ENCODE measurements at places on chromosomes 7 and 10. TPM values are rescaled to one million over a fixed set of nuclear protein-coding genes. Genes with fewer than 3 reads are reported as not detected.

The TCAF2 gene
- 0.28 TPM for total RNA-seq

The FAM25A gene
- total RNA-seq = not detected

The IGFBP1 gene
- 0.33 TPM for total RNA-seq

The GIMAP5 gene
- total RNA-seq = 0.51 TPM

The SEM1 gene
- 67.8 TPM for total RNA-seq

The TACC2 gene
- 133 TPM for total RNA-seq

DNA sequence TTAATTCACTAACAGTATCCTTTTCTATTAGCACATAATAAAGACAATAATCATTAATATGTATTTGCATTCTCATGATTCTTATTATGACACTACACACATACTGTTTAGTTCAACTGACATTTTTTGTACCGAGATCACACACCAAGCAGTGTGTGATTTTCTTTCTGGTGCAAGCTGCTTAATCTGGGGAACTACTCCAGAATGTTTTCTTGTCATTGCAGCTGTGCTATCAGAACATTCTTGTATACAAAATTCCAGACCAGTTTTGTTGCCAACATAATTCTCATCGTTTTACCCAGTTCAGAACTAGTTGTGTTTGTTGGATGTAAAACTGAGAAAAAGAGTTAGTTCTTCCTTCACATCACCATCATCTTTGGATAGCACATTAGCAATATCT is 37.4 kb downstream of the VKORC1L1 start:
- no peak overlapping the region for H3K27ac ChIP-seq
- H3K4me3 ChIP-seq = no peak overlapping the region
- no peaks in the 10 kb centered on the region for H3K4me1 ChIP-seq
- no peaks in the 10 kb centered on the region for H3K36me3 ChIP-seq
- DNase-seq = no peak
- H3K27me3 ChIP-seq = no peaks in the 10 kb centered on the region

GRCh38 chr7:99108613-99109012 is 35.3 kb downstream of the SMURF1 start:
- H3K27me3 ChIP-seq = no peaks in the 10 kb centered on the region
- H3K27ac ChIP-seq = peak overlapping the region; percentile 74
- H3K4me1 ChIP-seq = peaks cover 92% of the 10 kb centered on the region
- DNase-seq = no peak

GRCh38 chr10:103181244-103181643 is 11.8 kb downstream of the NT5C2 start:
- no peak overlapping the region for H3K4me3 ChIP-seq
- H3K36me3 ChIP-seq = peaks cover 20% of the 10 kb centered on the region
- no peaks in the 10 kb centered on the region for H3K27me3 ChIP-seq

DNA sequence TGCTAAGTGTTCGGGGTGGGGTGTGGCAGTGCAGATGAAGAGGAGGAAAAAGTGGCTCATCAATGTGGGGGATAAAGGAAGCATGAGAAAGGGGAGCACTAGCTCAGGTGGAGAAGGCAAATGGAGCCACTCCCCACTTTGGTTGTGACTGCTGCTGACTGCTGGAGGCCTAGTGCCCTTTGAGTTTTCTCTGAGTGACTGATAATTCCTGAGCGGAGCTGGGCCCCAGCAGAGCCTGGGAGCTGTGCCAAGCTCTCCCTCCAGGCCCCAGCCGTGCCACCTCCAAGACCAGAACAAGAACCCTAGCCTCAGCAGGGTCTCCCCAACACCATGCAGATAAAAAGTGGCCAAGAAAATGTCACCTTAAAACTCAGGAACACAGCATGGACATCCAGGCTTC is 9.7 kb upstream of the RASSF4 start:
- no peak overlapping the region for H3K27ac ChIP-seq
- no peaks in the 10 kb centered on the region for H3K36me3 ChIP-seq
- no peak overlapping the region for H3K4me3 ChIP-seq
- peaks cover 4% of the 10 kb centered on the region for H3K4me1 ChIP-seq
- no peak for DNase-seq

- peaks cover 14% of the 10 kb centered on the region for H3K36me3 ChIP-seq
- DNase-seq = no peak
- H3K4me1 ChIP-seq = no peaks in the 10 kb centered on the region
Observed at GRCh38 chr7:99362801-99363200, 11.7 kb upstream of the ARPC1B start.

- no peak overlapping the region for H3K27ac ChIP-seq
- H3K27me3 ChIP-seq = no peaks in the 10 kb centered on the region
- no peak overlapping the region for H3K4me3 ChIP-seq
- H3K4me1 ChIP-seq = no peaks in the 10 kb centered on the region
Observed at GRCh38 chr7:115709664-115710063, 320.9 kb downstream of the TFEC start.

DNA sequence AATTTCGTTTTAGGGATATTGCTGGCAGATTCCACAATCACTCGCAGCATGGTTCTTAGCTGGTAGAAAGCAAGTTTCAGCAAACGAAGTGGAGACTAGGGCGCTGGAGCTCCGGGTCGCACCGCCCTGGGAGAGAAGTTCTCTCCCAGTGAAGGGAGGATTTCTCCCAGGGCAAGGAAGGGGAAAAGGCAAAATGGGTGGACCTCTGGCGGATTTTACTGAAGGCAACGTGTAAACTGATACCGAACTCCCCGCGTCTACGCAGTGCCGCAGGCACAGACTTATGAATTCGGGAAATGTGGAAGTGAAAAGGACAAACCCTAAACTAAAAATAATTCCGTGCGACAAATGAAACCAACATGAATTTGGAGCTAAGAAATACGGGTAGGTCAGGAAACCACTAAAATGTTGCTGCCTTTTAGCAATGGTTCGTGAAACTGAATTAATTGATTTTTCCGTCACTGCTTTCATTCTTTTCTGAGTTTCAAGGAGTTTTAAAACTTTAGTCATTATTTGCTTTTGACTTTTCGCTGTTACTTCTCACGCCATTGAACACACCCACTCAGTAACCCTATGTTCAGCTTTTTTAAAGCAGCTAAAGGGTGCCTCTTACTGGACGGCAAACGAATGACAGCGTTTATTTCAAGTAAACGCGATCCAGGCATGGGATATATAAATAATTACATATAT is at the start of gene MYOF:
MYOF (minus strand) TSS at position 190 of the 690 bp plus-strand sequence; CDS start at position 50, 140 bp downstream.
- no peaks in the 10 kb centered on the region for H3K27me3 ChIP-seq
- peak; percentile 92 for DNase-seq
- H3K27ac ChIP-seq = peak within 1 kb of the TSS; percentile 100
- H3K36me3 ChIP-seq = no peaks in the 10 kb centered on the region
- H3K4me1 ChIP-seq = peaks cover 21% of the 10 kb centered on the region

DNA sequence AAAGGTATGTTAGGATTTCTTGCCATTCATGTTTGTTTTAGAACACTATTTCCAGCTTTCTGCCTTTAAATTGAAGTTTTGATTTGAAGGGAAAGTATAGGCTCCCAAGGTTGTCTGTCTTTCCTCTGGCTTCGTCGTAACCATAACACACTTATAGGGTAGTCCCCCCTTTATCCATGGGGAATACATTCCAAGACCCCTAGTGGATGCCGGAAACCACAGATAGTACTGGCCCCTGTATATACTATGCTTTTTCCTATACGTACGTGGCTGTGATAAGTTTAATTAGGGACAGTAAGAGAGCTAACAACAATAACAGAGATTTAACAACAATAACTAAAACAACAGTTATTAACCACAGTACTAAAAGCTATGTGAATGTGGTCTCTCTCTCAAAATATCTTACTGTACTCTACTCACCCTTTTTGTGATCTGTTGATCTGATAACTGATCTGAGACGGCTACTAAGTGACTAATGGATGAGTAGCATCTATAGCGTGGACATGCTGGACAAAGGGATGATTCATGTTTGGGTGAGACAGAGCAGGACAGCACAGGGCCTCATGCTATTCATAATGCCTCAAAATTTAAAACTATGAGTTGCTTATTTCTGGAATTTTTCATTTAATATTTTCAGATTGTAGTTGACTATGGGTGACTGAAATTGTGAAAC is 273.1 kb downstream of the AUTS2 start:
- no peaks in the 10 kb centered on the region for H3K4me1 ChIP-seq
- peak; percentile 24 for DNase-seq
- H3K27ac ChIP-seq = no peak overlapping the region
- H3K27me3 ChIP-seq = no peaks in the 10 kb centered on the region
- no peak overlapping the region for H3K4me3 ChIP-seq

- H3K27ac ChIP-seq = peak overlapping the region; percentile 64
- peaks cover 48% of the 10 kb centered on the region for H3K4me1 ChIP-seq
- H3K36me3 ChIP-seq = no peaks in the 10 kb centered on the region
- no peaks in the 10 kb centered on the region for H3K27me3 ChIP-seq
- H3K4me3 ChIP-seq = peak overlapping the region; percentile 7
Observed at GRCh38 chr10:119237722-119238436, 30.5 kb downstream of the GRK5 start.

DNA sequence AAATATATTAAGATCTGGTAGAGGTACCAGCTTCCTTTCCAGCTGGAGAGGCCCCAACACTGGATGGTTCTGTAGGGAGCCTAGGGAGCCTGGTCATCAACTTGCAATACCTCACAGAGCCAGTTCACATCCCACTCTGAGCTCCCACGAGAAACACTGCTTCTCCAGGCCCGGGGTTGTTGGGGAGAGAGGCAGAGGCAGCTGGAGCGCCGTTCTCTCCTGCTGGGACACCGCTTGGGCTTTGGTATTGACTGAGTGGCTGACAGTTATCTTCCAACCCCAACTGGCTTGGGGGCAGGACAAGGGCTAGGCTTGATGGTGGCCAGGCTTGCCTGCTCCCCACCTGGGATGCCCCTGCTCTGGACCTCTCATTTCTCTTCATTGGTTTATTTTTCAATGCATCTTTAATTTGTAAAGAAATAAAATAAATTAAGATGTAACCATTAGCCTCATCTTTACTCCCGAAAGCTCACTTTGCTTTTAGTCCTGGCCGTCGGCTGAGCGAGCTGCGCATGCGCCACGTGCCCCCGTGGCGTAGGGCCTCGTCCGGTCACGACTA is 10.0 kb upstream of the CHCHD1 start:
- no peak for DNase-seq
- H3K4me3 ChIP-seq = peak overlapping the region; percentile 96
- peak overlapping the region; percentile 93 for H3K27ac ChIP-seq
- H3K36me3 ChIP-seq = peaks cover 33% of the 10 kb centered on the region
